Stimulated activated naive CD8-positive, alpha-beta T cell treated with anti-CD3 and anti-CD28 coated beads, Interleukin-15, amount 100 ng/mL, for 72 hours (primary cell): ENCODE measurements at places on chromosomes 16 and 17.
A peak's percentile ranks its signal among the peaks of the same experiment; 100 is the strongest.

DNA sequence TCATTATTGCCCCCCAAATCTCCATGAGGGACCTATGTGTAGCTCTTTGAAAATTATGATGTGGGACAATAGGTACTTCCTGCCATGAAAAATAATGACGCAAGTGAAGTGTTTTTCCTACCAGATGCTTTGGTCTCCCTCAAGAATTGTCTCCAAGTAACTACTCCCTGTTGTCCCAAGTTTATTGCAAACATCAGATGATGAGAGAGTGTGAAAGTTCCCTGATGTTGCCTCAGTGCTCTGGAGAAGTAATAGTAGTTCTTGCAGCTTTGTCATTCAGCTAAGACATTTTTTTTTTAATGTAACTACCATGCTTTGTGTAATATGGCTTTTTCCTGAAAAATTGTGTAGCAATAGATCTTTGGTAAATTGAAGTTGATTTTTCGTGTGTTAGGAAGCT is 20.1 kb downstream of the LPCAT2 start:
- DNase-seq: no peak

- DNase-seq: peak; percentile 92
Observed at GRCh38 chr16:56964243-56965148, 2.7 kb downstream of the CETP start.

GRCh38 chr17:43457362-43457692 is 26.4 kb upstream of the DHX8 start:
- no peak for DNase-seq

- DNase-seq: no peak
Observed at GRCh38 chr17:82901856-82902255, 62.0 kb upstream of the ZNF750 start.

DNA sequence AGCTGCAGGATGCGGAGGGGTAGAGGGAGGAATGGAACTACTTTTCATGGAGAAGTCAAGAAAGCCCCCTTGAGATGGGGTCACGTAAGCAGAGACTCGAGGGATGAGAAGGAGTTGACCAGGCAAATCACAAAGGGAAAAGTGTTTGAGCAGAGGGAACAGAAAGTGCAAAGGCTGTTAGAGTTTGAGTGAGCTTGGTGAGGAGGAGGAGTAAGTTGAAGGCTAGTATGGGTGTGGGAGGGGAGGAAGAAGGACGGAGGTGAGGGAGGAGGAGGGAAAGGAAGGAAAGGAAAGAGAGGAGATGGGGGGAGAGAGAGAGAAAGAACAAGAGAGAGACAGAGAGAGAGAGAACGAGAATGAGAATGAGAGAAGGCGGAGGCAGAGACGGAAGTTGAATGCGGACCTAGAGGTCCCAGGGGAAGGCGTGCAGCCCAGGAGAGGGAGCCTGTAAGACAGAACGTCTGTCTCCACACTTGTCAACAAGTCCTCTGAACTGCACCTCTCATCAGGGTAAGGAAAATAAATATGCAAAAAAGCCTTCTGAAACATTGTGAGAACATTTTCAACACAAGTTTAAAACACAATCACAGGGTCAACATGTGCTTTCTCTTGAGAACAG is 279.8 kb upstream of the EEF2KMT start:
- DNase-seq: no peak

DNA sequence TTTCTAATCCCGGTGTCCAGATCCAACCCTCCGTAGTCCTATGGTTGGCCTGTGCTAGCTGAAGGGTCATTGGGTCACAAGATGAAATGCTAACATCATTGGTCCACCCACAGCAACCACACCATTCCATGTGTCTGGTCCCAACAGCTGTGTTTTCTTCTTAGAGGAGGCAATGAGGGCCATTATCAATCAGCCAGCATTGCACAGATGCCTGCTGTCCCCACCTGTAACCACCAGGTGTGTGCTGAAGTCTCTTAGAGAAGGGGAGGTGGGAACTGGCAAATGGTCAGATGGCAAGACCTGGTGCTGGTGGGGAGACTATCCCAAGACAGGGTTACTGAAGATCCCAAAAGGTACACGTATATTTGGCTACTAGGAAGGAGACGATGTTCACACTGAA is 37.4 kb downstream of the HIC1 start:
- DNase-seq: no peak

GRCh38 chr16:18039931-18040330 is 296.6 kb downstream of the NPIPA8 start:
- DNase-seq: no peak
